ENCODE measurements at places on chromosomes 4 and X.

DNA sequence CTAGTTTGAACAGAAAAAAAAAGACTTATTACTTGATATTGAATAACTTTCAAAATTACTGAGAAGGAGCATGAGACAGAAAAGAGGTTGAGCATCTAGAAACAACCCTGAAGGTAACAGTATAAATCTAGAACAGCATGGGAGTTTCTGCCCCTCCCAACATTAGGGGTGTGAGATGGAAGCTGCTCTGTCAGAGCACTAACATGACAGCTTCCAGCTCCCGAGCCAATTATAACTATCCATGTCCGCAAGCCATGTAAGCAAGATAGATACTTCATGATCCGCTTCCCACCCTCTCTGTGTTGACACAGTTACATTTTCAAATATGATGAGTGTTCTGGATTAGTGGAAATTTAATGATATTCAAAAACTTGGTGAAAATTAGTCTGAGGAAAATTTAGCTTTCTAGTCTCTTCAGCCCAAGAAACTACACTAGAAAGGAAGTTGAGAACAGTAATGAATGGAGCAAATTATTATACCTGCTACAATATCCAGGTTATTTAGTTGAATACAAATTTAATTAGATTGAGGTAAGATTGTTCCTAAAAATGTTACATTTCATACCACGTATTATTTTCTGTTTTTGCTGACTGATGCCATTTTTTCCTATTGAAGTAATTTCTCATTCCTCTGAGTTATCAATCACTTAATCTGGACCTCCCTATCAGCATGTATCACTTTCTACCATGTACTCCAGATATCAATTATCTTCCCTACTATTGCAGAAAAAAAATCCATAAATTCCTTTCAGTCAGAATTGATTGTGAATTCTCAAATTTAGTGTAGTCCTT lies 129.3 kb upstream of the SLIT2 start:
- DNase-seq, result no peak

DNA sequence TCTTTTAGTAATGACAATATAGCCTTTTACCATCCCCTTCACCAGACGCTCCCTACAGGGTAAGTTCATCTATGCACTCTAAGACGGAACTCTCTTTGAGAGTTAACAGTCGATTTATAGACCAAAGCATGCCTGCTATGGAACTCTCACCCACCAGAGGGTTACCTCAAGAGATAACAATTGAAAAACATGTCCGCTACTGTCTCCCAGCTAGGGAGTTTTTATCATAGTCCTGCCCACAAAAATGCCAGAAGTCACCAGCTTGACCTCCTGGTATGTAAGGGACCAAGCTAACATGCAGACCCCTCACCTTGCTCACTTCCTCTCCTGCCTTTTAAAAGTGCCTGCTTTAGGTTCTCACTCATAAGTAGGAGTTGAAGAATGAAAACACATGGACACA lies 16.7 kb upstream of the YTHDC1 start:
- DNase-seq, result no peak

DNA sequence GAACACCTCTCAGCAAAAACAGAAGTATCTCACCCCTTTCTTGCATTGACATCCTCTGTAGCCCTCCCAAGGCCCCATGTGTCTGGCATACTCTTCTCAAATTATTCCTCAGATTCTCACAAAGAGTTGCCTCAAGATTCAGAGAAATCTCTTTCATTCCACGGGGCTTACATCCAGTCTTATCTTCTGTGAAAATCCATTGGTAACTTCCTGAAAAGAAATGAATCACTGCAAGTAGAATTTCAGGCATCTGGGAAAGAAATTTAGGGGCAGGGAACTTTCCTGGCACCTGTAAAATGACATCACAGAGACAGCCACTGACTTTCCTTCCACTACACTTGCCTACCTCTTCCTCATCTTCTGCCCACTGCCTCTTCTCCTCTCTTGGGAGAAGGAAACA lies 182.5 kb upstream of the ARHGEF9 start:
- DNase-seq, result no peak

DNA sequence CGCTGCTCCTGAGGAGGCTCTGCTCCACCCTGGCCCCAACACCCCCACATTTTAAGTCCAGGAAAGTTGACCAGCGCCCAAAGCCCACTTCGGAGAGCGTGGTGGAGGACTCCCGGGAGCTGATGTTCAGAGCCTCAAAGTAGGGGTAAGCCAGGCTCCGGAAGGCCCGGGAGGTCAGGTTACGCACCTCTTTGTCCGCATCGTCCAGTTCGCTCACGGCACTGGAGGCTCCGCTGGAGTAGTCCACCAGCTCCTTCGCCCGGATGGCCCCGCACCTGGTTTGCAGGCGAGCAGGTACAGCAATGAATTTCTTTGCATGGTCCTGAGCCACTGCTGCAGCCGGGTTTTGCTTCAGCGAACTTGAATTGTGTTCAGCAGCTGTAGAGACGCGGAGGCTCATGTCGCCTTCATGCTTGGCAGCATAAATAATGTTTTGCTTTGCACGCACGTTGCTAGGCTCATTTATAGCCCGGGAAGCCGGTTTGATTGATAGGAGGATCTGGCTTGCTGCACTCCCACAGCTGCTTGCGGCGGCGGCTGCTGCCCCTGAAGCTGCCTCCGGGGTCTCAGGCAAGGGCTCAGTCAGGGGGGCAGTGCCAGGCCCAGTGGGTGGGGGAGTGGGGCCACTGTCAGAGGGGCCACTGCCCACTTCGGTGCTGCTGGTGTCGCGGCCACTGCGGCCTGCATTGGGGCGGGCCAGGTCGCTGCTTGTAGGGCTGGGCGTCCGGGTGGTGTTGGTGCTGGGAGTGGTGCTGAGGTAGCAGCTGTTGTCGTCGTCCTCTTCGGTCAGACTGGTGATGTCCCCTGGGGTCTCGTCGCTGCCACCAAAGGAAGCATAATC lies 4.8 kb downstream of the C4orf54 start:
- no peak for DNase-seq

GRCh38 chrX:133297284-133297683 lies 79.1 kb upstream of the TFDP3 start:
- DNase-seq, result no peak

GRCh38 chr4:107246761-107247160 lies 210.6 kb upstream of the DKK2 start:
- DNase-seq, result no peak

DNA sequence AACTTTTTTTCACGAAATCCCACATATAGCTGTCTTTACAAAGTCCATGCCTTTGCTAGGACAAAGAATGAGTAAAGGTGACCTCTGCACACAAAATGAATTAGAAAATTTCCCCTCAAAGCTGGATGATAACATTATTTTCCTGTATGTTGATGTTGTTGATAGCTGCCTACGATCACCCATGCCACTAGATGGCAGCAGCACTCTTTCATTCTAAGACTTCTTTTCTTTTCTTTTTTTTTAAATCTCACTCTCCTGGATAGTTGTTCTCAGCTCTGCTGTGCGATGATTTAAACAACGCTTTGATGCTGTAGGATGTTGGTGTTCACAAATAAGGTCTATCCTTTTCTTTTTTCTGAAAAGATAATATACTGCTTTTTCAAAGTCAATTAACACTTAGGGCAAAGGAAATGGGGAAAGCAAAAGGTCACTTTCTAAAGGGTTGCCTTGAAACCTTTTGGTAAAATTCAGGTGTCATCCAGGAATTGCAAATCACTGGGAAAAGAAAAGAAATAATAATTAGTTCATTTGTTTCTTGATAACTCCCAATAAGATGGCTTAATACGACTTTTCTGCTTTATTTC lies 266.8 kb downstream of the C4orf33 start:
- DNase-seq, result no peak

DNA sequence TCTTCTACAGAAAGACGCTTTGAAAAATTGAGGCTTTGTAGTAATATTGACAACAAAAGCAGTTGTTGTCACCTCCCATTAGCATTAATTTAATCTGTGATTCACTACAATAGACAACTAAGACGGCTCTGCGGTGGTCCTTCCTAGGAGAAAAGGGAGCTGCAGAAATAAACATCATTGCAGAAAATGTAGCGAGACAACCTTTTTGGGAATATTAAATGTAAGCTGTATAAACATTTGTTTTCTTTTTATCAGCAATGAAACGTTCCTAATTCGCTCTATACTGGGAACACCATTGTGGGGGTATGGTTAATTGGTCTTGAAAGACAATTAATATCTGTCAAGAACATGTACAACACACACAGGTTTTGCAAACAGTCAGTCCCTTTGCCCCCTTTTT lies 583.3 kb upstream of the TENM3 start:
- DNase-seq, result no peak

- DNase-seq, result no peak
These were observed 20.7 kb downstream of the TAPT1 start for GRCh38 chr4:16205298-16206164.

DNA sequence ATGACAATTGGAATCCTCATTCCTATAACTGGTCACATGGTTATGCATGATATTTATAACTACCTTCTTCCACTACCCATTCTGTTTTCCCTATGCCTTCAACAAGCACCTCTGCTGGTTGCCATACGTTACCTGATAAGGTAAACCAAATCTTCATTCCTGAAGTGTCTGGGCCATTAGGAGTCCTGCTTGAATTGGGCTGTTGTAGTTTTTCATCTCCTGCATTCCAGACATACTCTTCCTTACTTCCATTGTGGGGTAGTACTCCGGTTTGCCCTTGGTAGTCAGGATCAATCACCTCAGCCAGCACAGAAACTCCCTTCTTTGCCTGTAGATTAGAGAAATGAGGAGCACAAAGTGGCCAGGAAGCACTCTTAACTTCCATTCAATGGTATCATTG lies 109.1 kb upstream of the LANCL3 start:
- no peak for DNase-seq
